Heart right ventricle (tissue), 16 donors: ENCODE measurements at places on chromosomes 4 and X. TPM values are rescaled to one million over a fixed set of nuclear protein-coding genes. Genes with fewer than 3 reads are reported as not detected.

DNA sequence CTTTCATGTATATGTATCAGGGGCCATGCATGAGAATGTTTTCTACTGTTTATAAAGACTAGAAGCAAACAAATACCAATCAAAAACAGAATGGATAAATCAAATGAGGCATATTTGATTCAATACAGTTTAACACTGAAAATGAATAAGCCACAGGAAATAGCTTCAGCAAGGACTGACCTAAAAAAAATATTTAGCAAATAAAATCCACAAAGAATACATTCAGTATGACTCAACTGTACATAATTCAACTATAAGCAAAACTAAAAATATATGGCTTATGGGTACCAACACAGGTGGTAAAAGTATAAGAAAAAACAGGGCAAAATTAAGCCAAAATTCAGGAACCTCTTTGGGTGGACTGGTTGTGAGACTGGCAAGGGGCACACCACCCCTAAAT, 112.9 kb downstream of the KCNIP4 start:
- DNase-seq: no peak

DNA sequence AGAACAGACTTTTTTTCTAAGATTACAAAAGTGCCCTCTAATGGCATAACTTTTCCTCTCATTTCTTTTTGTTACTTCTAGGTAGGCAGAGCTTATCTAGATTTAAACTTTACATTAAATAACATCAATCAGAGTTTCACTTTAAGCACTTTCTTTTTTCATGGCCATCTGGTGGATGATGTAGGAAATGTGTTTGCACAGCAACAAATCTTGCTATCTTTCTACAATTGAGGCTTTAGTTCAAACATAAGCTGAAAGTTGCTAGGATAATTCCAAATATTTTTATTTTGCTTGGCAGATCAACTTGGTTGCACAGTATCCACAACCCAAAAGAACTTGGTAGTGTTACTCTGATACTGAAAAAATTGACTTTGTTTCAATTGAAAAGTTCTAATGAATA, 22.0 kb downstream of the NDNF start:
- DNase-seq: no peak

DNA sequence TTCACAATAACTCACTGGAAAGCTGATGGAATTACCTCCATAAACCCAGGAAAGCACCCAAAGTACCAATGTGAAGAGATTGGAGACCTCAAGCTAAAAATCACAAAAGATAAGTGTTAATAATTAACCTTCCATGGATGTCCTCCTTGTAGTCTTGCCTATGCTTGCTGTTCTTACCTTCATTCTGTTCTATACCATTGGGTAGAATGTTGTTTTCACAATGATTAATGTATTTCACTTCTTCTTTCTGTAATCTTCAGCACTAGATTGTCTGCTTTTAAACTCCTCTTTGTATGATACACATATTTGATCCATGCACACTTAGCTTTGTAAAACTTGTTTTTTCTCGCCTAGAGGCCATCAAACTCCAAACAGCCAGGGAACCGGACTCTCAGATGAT, 570.3 kb downstream of the RAPGEF2 start:
- no peak for DNase-seq

- no peak for DNase-seq
These were observed 155.2 kb upstream of the SPIN4 start for GRCh38 chrX:63506320-63506719.

- no peak for DNase-seq
These were observed 42.3 kb downstream of the NXT2 start for GRCh38 chrX:109578916-109579315.

GRCh38 chr4:122150931-122151330, 1.2 kb upstream of the BLTP1 start:
- no peak for DNase-seq

The TRAPPC11 gene
- 15.9 TPM for total RNA-seq

The MAP7D3 gene
- 14.6 TPM for total RNA-seq

The RNF128 gene
- not detected for total RNA-seq

The ELK1 gene
- total RNA-seq: 23.6 TPM

The GLRA3 gene
- total RNA-seq: not detected
